ENCODE measurements at places on chromosomes 2 and 18. TPM values are rescaled to one million over a fixed set of nuclear protein-coding genes. Genes with fewer than 3 reads are reported as not detected.

The LYG2 gene
- total RNA-seq, result not detected

The C2orf15 gene
- total RNA-seq, result 0.65 TPM

DNA sequence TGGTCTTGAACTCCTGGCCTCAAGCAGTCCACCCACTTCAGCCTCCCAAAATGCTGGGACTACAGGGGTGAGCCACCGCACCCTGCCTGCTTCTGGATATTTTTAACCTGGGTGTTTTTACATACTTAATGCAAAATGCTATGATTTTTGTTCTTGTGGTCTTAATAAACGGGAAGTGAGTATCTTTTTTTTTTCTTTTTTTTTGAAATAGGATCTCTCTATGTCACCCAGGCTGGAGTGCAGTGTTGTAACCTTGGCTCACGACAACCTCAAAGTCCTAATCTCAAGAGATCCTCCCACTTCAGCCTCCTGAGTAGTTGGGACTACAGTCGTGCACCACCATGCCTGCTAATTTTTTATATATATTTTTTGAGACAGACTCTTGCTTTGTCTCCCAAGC lies 19.2 kb upstream of the ASXL2 start:
- H3K27me3 ChIP-seq, result no peaks in the 10 kb centered on the region
- DNase-seq, result no peak
- no peak overlapping the region for H3K27ac ChIP-seq
- no peaks in the 10 kb centered on the region for H3K4me1 ChIP-seq
- no peak overlapping the region for H3K4me3 ChIP-seq

- H3K27ac ChIP-seq, result peak overlapping the region; percentile 82
- H3K27me3 ChIP-seq, result no peaks in the 10 kb centered on the region
- H3K4me1 ChIP-seq, result peaks cover 27% of the 10 kb centered on the region
These were observed 583 bp downstream of the HIBCH start for GRCh38 chr2:190318931-190319554.
